ENCODE measurements at places on chromosomes 12 and 14.

- DNase-seq = no peak
Observed at GRCh38 chr12:32558903-32559302, 120.2 kb upstream of the DNM1L start.

GRCh38 chr12:92703786-92704185 is 997 bp downstream of the PLEKHG7 start:
- no peak for DNase-seq

DNA sequence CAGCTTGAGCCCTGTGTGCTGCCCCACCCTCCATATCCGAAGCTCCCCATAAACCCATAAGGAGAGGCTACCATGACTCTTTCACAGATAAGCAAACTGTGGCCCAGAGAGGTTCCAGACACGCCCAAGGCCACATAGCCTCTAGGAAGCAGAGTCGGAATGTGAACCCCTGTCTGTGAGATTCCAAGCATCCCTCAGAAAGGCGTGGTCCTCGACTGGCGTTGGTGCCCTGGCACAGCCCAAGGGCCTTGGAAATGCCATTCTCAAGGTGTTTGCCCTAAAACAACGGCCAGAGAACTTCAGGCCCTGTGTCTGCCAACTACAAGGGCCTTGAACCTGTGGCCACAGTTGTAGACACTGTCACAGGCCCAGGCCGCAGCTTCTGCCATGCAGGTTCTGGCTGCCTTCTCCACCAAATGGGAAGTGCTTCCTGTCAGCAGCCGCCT is 8.5 kb upstream of the DIO3 start:
- DNase-seq = no peak

- no peak for DNase-seq
Observed at GRCh38 chr14:72824051-72824450, 69.8 kb downstream of the DPF3 start.

DNA sequence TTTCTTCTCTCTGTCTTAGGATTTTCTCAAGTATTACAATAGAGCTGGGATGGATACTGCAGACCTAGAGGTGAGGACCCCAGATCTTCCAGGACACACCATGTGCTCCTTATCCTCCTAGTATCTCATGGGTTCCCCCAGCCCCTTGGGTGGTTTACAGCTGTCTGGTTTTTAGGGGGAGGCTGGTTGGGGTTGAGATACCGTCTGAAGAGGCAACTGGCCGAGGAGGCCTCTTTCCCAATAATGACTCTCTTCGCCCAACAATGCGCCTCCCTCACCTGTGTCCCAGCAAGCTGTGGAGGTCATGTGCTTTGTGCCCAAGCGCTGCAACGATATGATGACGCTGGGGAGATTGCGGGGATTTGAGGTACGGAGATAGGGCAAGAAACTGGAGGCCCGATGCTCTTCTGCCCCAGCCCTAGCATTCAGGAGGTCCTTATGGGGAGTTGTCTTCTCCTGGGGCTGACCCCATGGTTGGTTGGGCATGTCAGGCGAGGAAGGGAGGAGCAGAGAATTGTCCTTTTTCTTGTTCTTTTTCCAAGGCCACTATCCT is 3.8 kb downstream of the ARHGEF25 start:
- DNase-seq = no peak

DNA sequence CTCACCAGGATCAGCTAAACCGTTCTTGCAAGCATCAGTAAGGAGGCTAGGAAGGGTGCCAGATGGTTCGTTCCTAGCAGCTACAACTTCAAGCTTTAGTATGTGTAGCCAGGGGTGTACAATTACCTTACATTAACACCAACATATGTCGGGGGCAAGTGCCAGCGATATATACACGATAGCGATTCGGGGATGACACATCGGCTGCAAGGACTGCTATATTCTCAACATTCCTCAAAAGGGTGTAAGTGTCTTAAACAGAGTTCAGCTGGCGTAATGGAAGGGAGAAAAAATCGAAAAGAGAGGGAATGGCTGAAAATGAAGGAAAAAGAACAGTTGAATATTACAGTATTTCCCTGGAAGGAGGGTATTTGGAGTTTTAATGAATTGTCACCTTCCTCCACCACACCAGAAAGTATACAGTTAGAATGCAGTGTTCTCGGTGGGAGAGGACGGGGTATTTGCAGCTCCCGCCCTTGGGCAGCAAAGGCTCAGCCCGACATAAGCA is 545 bp downstream of the LIMA1 start:
- DNase-seq = no peak

DNA sequence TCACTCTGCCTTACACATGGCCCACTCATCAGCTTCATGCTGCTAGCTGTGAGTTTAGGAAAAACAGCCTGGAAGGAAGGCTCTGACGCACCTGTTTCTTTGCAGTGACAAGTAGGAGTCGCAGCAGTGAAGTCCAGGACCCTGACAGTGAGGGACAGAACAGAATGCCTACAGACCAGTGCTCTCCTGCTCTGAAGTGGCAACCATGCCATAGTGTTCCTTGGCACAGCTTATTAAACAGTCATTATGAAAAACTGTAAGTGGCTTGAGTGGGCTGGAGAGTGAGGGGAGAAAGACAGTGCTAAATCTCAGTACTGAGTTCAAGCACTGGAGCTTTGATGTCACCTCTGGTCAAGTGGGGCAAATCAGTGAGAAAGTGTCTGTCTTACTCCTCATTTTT is 61.7 kb downstream of the MYRFL start:
- DNase-seq = no peak

GRCh38 chr14:103337794-103338193 is 3.8 kb downstream of the EIF5 start:
- DNase-seq = no peak

DNA sequence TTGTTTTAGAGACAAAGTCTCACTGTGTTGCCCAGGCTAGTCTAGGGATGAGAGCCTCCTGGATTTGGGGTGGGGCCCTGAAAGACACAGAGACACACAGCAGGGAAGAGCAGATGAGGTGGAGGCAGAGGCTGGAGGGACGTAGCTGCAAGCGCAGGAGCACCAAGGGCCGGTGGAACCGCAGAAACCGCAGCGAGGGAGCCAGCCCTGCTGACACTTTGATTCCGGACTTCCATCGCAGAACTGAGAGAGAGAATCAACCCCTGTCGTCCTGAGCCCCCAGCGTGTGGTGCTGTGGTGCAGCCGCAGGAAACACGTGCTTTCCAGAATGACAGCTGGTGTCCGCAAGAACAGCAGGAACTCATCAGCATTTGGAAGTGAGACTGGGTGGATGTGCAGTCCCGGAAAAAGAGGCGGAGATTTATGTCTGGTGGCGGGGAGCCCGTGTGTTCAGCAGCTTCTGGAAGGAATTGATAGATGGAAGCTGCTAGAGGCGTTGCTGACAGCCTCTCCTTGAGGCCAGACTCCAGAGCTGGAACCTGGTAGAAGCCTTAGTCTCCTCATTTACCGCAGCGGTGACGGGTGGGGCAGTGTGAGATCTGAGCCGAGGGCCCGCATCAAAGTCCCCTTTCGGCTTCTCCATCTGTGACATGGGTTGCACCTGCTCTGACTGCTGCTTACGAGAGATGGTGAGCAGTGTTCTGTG is 21.9 kb upstream of the KLC1 start:
- DNase-seq = no peak

- no peak for DNase-seq
Observed at GRCh38 chr14:54728700-54729527, 162.0 kb downstream of the SAMD4A start.

DNA sequence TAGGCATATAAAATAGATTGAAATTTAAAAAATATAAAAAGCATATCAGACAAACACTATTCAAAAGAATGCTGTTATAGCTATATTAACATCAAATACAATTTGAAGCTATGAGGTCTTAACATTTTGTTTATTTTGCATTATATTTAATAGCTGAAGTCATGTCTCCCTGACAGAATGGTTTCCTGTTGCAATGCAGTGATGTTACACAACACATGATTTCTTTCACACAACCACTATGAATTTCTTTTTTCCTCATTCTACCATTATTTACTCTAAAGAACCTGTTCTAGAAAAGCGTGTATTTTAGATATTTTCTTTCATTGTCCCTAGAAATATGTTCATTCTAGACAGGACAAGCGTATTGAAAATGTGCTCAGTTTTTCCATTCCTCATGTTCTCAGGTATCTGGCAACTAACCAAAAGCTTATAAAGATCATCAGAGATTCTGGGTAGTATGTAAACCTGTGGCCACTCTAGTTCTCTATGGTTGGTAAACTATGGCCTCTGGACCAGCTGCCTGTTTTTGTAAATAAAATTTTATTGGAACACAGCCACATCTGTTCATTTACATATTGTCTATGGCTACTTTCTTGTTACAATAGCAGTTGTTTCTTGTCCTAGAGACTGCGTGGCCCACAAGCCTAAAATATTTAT is 183.8 kb downstream of the FOXA1 start:
- no peak for DNase-seq
